Panc1 (cell line): ENCODE measurements at places on chromosomes 7 and 10. TPM values are rescaled to one million over a fixed set of nuclear protein-coding genes. Genes with fewer than 3 reads are reported as not detected.

Gene CDK13
- total RNA-seq, result 52.0 TPM

Gene ITGA8
- 0.18 TPM for total RNA-seq

Gene OR2A42
- not detected for total RNA-seq

Gene UMAD1
- 19.9 TPM for total RNA-seq

DNA sequence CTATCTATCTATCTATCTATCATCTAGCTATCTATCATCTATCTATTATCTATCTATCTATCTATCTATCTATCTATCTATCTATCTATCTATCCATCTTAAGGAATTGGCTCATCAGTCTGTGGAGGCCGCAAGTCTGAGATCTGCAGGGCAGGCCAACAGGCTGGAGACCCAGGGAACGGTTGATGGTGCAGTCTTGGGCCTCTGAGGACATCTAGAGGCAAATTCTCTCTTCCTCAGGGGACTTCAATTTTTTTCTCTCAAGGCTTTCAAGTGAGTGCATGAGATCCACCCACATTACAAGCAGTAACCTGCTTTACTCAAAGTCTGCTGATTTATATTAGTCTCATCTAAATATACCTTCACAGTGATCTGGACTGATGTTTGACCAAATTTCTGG is 197.0 kb downstream of the GLRX3 start:
- H3K4me3 ChIP-seq, result no peak overlapping the region
- H3K36me3 ChIP-seq, result no peaks in the 10 kb centered on the region
- no peak overlapping the region for H3K27ac ChIP-seq
- H3K4me1 ChIP-seq, result no peaks in the 10 kb centered on the region
- H3K27me3 ChIP-seq, result peaks cover 9% of the 10 kb centered on the region

DNA sequence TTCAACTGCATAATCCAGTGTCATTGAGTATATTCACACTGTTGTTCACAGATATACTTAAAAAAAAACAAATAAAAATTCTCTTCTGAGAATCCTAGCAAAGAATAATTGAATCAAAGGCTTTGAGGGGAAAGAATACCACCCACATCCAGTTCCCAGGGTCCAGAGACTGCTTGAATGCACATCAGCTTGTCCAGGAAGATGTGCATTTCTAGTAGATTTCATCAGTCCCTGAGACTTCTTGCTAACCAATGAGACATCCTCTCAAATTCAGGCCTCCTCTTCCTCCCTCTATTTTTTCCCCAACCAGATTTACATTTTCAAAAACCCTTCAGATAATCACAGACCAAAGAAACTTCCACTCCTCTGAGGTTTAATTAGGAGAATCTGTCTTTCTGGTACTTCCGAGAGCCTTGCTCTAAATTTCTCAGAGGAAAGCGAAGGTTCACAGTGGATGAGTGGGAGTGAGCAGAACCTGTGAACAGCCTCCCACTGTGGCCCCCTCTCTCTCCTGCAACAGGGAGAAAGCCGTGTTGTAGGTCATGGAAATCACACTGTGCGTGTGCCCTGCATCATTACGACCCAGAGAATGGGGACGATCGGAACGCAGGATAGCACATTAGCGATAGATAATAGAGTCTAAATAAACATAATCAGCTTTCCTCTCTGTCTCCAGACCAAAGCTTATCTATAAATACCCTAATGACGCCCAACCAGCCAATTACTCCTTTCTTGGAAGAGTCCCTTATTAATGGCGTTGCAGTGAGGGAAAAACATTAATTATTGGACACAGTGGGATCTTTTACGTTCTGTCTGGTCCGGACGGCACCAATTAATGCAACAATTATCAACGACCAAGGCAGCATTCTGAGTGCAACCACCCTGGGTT is 212.5 kb downstream of the EMX2 start:
- no peak overlapping the region for H3K27ac ChIP-seq
- no peaks in the 10 kb centered on the region for H3K4me1 ChIP-seq
- H3K4me3 ChIP-seq, result no peak overlapping the region
- H3K36me3 ChIP-seq, result no peaks in the 10 kb centered on the region
- no peak for DNase-seq

- no peaks in the 10 kb centered on the region for H3K4me1 ChIP-seq
- H3K27ac ChIP-seq, result no peak overlapping the region
- no peak for DNase-seq
- H3K27me3 ChIP-seq, result peaks cover 15% of the 10 kb centered on the region
- no peaks in the 10 kb centered on the region for H3K36me3 ChIP-seq
- H3K4me3 ChIP-seq, result no peak overlapping the region
These were observed 8.3 kb upstream of the SLC18A3 start for GRCh38 chr10:49601857-49602256.

DNA sequence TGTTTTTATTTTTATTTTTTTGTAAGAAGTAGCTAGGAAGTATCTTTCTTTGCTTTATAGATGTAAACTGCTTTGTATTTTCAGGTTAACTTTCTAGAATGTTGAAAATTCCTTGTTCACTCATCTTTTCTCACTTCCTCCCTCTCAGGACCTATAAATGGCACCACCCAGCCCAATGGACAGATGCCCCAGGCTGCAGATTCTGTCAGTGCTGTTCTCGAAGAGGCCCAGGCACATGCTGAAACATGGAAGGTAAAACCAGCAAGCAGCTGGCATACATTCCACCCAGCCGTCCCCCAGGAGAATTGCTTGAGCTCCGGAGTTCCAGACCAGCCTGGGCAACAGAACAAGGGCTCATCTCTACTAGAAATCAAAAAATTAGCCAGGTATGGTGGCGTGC is 47.1 kb upstream of the PDSS1 start:
- DNase-seq, result no peak
- H3K27ac ChIP-seq, result no peak overlapping the region
- H3K27me3 ChIP-seq, result no peaks in the 10 kb centered on the region
- no peaks in the 10 kb centered on the region for H3K4me1 ChIP-seq
- H3K4me3 ChIP-seq, result no peak overlapping the region

DNA sequence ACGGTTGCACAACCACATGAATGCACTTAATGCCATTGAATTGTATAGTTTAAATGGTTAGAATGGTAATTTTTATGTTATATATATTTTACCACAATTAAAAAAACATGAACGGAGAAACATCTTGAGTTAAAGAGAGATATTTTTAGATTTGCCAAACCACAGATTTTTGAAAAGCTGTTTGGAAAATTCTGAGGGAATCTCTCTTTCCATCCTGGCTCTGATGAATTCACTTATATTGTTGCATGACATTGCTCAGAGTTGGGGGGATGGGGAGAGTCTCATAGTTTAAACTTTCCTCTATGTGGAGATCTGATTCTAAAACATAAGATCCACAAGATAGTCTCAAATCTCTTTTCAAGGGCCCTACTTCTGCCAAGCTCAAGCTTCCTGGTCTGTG is 275.0 kb upstream of the NPVF start:
- no peak overlapping the region for H3K27ac ChIP-seq
- H3K27me3 ChIP-seq, result peaks cover 3% of the 10 kb centered on the region
- no peaks in the 10 kb centered on the region for H3K4me1 ChIP-seq
- H3K4me3 ChIP-seq, result no peak overlapping the region
- DNase-seq, result no peak

DNA sequence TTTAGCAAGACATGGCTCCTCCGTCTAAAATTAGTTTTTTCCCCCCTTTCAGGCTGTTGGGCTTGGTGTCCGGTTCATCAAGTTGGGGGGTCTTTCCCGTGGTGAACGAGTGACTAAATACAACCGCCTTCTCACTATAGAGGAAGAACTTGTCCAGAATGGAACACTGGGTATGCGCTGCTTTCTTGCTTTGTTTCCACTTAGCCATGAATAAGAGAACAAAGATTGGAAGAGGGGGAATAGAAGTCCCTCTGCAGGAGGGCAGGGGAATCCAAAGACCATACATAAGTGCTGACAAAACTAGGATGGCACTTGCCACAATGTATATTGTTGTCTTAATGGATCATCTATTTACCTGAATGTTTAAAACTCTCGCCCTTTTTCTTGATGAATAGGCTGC is 30.5 kb downstream of the ENO4 start:
- H3K27ac ChIP-seq, result no peak overlapping the region
- no peaks in the 10 kb centered on the region for H3K27me3 ChIP-seq
- DNase-seq, result no peak
- H3K4me1 ChIP-seq, result no peaks in the 10 kb centered on the region
- peaks cover 4% of the 10 kb centered on the region; the same call in 1 of the 2 replicates for H3K36me3 ChIP-seq

- H3K4me1 ChIP-seq, result no peaks in the 10 kb centered on the region
- no peaks in the 10 kb centered on the region for H3K27me3 ChIP-seq
- no peak for DNase-seq
These were observed 26.5 kb upstream of the AGBL3 start for GRCh38 chr7:134959810-134960209.
